ENCODE measurements at places on chromosomes 7 and 10. TPM values are rescaled to one million over a fixed set of nuclear protein-coding genes. Genes with fewer than 3 reads are reported as not detected.

LRRC18 gene
- total RNA-seq = not detected

ANXA7 gene
- total RNA-seq = 96.0 TPM

UFSP1 gene
- total RNA-seq = 7.9 TPM

UCN3 gene
- not detected for total RNA-seq

RAPGEF5 gene
- 9.5 TPM for total RNA-seq

PTN gene
- 0.07 TPM for total RNA-seq
